ENCODE measurements at places on chromosomes 7 and 10.

GRCh38 chr10:55024713-55025112 lies 223.7 kb upstream of the PCDH15 start:
- no peak for DNase-seq

DNA sequence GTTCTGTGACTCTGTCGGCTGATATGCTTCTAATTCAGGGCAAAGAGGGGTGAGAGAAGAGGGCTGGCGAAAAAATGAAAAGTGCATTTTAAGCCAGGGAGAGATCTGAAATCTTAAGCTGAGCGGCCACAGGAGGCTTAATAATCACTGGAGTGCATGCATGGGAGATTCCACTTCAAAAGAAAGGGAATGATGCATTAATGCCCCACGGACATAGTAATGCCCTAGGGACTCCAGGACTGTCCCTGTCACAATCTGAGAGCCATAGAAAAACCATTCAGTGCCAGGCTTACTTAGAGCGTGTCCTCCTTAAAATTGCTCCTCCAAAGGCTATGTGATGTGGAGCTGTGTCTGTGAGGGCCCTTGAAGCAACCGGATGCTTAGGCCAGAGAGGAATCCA lies 75.1 kb downstream of the NHLRC2 start:
- DNase-seq = no peak

GRCh38 chr7:106561151-106561550 lies 99.8 kb downstream of the CCDC71L start:
- DNase-seq = no peak

- peak; percentile 62 for DNase-seq
Measured at GRCh38 chr10:110067960-110068770, 60.4 kb downstream of the ADD3 start.

- no peak for DNase-seq
Measured at GRCh38 chr10:43913676-43914235, 265.1 kb upstream of the ZNF32 start.

- DNase-seq = peak; percentile 60
Measured at GRCh38 chr10:132571650-132572544, 34.3 kb downstream of the INPP5A start.

DNA sequence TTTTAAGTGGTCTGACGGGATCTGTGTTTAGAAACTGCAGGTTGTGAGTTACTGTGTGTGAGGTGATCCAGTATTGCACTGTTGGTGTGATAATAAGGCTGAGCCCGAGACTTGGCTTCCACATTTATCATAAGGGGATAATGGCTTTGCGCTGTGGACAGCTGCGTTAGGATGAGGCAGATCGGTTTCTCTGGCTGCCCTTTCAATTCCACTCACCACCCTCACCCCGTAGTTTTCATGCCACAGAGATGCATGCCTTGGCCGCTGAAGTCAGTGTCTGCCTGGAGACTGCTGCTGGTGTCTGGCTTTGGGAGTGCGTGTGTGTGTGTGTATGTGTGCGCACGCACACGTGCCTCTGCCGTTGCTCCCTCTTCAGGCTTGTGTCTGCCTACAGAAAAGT lies 273.0 kb downstream of the CCDC3 start:
- no peak for DNase-seq

GRCh38 chr7:1993776-1994740 lies 238.7 kb downstream of the MAD1L1 start:
- no peak for DNase-seq

- DNase-seq = no peak
Measured at GRCh38 chr10:21531164-21531563, 2.9 kb upstream of the MLLT10 start.

DNA sequence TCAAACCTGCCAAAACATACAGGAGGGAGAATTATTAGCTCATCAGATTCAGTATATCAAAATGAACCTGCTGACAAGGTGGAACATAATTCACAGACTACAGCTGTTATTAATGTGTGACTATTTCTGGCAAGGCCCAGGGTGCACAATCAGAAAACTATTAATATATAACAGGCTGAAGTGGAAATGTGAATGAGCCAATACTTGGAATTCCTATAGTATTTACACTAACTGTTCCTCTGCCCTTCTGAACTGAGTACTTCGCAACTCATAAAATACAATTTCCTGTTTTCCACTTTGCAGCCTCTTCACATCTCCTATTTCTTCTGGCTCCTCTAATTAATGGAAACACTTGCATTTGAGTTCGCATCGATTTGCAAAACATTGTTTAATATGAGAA lies 330.8 kb downstream of the DPP6 start:
- no peak for DNase-seq

DNA sequence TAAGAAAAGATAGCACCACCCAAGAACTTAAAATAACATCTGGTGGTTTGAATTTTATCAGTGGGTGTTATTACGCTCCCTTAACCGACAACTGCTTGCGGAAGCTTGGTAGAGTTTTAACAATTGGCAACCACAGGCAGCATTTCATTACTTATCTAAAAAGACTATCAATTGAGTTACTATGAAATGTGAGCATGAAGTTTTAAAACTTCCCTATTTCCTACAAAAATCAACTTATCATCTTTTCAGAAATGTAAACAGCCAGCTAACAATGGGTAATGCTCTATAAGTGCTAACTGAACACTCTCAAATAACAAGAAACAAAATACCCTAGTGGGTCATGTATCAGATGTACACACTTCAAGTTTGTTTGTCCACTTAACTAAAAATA lies 68.8 kb downstream of the OSBPL3 start:
- peak; percentile 59 for DNase-seq

- no peak for DNase-seq
Measured at GRCh38 chr7:157279741-157280215, 57.0 kb upstream of the DNAJB6 start.

GRCh38 chr7:151863386-151864079 lies 13.4 kb downstream of the PRKAG2 start:
- DNase-seq = no peak

- DNase-seq = no peak
Measured at GRCh38 chr10:60031183-60031582, 124.8 kb upstream of the CCDC6 start.

GRCh38 chr10:102962951-102963755 lies 45.1 kb downstream of the CNNM2 start:
- no peak for DNase-seq

DNA sequence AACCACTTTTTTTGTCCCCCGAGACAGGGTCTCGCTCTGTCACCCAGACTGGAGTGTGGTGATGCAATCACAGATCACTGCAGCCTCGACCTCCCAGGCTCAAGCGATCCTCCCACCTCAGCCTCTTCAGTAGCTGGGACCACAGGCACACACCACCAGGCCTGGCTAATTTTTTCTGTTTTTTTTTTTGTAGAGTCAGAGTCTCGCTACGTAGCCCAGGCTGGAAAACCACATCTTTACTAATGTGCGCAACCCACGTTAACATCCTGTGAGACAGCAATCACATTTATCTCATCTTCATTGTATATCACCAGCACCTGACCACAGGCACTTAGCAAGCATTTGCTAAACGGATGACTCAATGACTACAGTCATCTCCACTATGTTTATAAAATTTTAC lies 77.8 kb upstream of the ATP6V0A4 start:
- peak; percentile 64 for DNase-seq

DNA sequence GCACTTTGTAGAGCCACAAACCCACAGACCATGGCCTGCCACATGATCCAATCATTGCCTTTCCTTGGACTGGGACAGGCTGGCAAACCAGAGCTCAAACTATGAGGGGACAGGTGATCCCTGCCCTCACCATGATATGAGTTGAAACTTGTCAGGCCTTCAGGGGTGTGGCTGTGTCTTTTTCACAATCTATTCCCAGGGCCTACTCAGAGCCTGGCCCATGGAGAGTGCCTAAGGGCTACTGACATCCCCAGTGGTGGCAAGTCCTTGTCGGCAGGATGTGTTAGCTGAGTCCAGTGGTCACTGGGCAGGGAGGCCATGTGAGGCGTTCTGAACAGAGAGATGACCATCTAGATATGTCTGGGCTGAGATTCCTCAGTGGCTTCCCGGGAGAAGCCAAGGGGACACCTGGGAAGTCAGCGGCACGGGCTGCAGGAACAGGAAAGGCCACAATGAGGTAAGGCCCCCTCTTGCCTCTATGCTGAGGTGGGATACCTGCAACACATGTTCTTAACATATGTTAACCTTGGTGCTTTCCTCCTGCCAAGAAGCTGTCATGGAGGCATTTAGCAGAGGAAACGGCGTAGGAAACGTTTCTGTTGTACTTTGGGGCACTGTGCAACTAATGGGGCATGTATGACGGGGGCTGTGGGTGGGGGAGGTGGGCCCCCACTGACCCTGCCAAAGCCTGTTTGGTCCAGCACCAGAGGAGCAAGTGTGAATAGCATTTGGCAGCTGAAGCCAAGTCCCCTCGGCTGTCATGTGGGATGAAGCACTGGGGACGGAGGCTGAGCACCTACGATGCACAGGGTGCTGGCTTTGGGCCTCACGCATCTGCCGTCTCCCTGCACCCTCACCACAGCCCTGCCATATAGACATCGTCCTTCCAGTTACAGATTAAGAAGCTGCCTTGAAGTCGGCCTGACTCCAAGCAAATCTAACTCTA lies 384.0 kb downstream of the RPS24 start:
- DNase-seq = no peak

- no peak for DNase-seq
Measured at GRCh38 chr7:148625342-148625741, 34.8 kb downstream of the C7orf33 start.

DNA sequence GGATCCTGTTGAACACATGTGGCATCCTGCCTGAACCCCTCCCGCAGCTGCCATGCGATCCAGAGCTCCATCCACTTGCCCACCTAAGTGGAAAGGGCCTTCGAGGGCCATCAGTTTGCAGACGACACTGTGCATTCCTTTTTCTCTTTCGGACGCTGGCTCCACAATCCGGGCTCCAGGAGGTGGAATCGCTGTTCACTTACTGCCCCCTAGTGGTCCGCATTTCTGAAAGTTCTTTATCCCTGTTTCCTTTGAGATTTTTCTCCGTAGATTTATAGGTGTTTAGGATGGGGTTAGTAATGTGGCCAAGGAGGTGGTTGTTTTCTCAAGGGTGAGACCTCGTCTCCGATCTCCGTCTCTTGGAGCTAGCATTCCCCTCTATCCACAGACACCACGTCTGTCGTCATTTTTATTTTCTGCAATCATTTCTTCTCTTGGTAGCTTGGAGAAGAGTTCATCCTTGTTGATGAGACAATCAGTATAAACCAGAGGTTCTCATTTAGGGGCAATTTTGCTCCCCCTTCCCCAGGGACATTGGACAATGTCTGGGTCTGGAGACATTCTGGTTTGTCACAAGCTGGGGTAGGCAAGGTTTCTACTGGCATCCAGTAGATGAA lies 204.6 kb downstream of the ARHGAP21 start:
- DNase-seq = peak; percentile 15

- DNase-seq = no peak
Measured at GRCh38 chr7:130270947-130271800, 4.5 kb downstream of the CPA2 start.

DNA sequence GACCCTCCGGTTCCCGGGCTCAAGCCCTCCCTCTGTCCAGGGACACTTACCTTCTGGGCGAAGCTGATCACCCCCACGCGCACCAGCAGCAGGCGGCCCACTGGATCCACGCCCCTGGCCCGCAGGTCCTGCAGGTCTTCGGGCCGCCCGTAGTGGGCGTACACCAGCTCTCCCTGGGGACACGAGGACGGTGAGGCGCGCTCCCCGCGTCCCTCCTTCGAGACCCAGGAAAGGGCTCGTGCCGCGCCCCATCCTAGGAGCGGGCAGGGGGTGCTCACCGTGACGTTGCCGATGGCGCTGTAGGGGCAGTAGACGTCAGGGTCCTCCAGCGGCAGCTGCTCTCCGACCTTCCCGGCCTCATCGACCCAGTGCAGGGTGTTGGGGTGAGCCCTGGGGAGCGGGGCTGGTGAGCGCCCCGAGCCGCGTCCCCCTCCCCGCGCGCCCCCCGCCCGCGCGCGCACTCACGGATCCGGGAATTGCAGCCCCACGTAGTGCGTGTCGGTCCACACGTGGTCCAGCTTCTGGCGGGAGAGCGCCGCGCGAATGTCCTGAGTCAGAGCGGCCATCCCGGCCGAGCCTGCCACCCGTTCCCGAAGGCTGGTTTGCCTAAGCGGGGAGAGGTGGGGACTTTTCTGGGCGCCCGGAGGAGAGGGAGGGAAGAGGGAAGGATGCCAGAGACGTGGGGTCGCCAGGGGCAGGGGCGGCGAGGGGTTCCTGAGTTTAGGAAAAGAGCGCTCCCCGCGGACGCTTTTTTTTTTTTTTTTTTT lies 8.2 kb downstream of the TFR2 start:
- peak; percentile 59 for DNase-seq

- DNase-seq = no peak
Measured at GRCh38 chr7:95798401-95798930, 26.1 kb downstream of the DYNC1I1 start.

- DNase-seq = no peak
Measured at GRCh38 chr10:74314166-74314565, 163.1 kb downstream of the ADK start.

GRCh38 chr10:112855134-112855533 lies 94.9 kb upstream of the TCF7L2 start:
- no peak for DNase-seq

GRCh38 chr10:126315494-126316177 lies 72.6 kb downstream of the ADAM12 start:
- DNase-seq = no peak

DNA sequence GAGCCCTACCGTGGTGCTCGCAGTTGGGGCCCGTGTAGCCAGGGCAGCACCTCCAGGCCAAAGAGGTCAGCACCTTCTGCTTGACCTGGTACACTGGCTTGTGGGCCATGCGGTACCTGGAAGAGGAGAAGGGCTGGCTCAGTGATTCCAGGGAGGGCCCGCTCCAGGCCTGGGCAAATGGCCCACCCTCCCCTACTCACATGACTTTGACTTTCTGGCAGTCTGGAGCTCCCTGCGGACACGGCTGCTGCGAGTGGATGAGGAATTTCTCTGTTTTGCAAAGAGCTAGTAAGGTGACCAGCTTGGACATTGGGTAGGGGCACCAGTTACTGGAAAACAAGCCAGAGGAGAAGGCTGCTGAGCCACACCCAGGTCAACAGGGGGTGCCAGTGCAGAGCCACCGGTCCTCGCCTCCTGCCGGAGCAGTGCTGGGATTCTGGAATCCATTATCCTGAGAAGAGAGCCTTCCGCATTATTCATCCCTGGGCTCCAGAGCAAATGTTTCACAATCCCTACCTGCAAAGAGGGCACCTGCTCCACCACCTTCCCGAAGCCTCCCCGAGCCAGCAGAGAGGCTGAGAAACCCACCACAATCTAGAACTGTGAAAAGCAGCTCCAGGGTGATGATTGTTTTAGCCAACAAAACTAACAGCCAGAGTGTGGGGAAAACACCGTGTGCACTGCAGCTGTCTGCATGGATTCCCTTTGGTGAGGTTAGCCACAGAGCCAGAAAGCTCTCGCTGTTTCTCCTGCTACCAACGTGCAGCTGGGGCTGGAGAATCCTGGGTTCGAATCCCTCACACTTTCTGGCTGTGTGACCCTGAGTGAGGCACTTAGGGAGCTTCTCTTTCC lies 11.8 kb downstream of the MMRN2 start:
- DNase-seq = no peak

GRCh38 chr10:79063071-79063491 lies 5.7 kb upstream of the ZMIZ1 start:
- DNase-seq = no peak

GRCh38 chr7:299628-300027 lies 9.7 kb downstream of the FOXL3 start:
- no peak for DNase-seq
